Fibroblast of lung (primary cell): ENCODE measurements at places on chromosomes 3 and 15. TPM values are rescaled to one million over a fixed set of nuclear protein-coding genes. Genes with fewer than 3 reads are reported as not detected.

GP9 gene
- total RNA-seq: not detected in 2 replicates

MASP1 gene
- total RNA-seq: 56.2 and 328 TPM in 2 replicates

MUC4 gene
- not detected in 2 replicates for total RNA-seq

MED12L gene
- total RNA-seq: 4.3 and 4.9 TPM in 2 replicates

POPDC2 gene
- 0.17 and 0.26 TPM in 2 replicates for total RNA-seq

TMEM266 gene
- 0.26 and 0.33 TPM in 2 replicates for total RNA-seq

SLC22A14 gene
- total RNA-seq: under 0.01 and 0.17 TPM in 2 replicates

SAXO2 gene
- total RNA-seq: 0.66 and 1.8 TPM in 2 replicates

MST1 gene
- total RNA-seq: 5.1 and 6.6 TPM in 2 replicates

CAND2 gene
- 12.1 and 16.7 TPM in 2 replicates for total RNA-seq

GHSR gene
- not detected in 2 replicates for total RNA-seq

GRCh38 chr3:50226888-50227389 lies 9.1 kb upstream of the GNAI2 start:
- peak; percentile 49 for DNase-seq
- peaks cover 9% of the 10 kb centered on the region for H3K4me1 ChIP-seq
- peaks cover 4% of the 10 kb centered on the region for H3K27me3 ChIP-seq

DNA sequence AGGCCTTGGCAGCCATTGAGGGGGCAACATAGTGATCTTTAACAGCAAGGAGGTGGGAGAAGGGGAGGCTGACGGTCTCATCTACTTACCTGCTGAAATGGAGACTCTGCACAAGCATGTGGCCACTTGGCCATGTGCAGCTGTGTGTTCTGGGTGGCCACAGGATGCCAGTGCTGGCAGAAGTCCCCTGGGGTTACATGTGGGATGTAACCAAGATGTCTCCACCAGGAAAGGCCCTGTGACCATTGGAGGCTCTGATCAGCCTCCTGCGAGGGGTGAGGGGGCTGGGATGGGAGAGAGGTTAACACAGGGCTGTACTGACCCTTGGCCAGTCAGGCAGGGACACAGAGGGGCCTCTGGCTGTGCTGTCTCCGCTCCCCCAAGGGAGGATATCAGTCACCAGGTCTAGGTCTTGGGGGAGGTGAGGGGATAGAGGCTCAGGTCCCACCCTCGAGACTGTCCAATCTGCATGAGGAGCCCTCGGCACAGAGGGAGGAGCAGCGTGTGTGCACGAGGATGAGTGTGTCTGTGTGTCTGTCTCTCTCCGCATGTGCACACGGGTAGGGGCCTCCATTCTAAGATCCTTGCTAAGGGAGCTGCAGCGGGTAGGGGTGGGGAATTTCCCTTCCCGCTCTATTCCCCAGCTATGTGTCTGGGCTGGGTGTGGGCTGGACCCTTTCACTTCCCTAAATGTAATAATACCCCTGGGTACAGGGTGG lies 19.5 kb downstream of the PRKCD start:
- peaks cover 20% of the 10 kb centered on the region for H3K36me3 ChIP-seq
- no peaks in the 10 kb centered on the region for H3K27me3 ChIP-seq
- H3K4me3 ChIP-seq: no peak overlapping the region
- H3K27ac ChIP-seq: no peak overlapping the region

DNA sequence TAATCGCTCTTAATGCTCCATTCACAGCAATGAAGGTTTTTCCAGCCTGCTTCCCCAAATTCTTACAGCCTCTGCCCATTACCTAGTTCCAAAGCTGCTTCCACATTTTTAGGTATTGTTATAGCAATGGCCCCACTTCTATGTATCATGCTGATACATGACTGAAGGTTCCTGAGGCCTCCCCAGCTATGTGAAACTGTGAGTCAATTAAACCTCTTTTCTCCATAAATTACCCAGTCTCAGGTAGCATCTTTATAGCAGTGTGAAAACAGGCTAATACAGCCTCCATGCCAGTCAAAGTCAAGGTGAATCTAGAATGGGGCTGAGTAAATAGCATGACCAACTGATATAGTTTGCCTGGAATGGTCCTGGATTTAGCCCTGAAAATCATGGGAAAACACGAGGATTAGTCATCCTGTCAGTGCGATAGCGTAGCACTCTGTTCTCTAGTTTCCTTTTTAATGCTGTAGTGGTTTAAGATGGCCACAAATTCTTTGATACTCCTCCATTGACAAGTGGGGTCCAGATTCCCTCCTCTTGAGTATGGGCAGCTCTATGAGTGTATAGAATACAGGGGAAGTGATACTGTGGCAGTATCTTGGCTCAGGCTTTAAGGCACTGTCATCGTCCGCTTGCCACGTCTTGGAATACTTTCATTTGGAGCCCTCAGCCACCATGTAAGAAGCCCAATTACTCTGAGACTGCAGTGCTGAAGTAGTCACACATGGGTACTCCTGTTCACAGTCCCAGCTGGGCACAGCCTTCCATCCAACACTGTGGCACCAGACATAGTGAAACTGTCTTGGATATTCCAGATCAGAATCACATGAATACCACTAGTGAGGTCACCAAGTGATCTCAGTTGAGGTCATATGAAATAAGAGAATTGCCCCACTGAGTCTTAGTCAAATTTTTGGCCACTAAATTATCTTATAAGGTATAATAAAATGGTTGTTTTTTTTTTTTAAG lies 94.0 kb upstream of the PLCL2 start:
- H3K36me3 ChIP-seq: no peaks in the 10 kb centered on the region
- no peak for DNase-seq
- H3K4me3 ChIP-seq: no peak overlapping the region
- H3K27me3 ChIP-seq: no peaks in the 10 kb centered on the region
- H3K27ac ChIP-seq: no peak overlapping the region

GRCh38 chr15:31307270-31308184 lies 19.1 kb upstream of the KLF13 start:
- no peak overlapping the region for H3K4me3 ChIP-seq
- no peaks in the 10 kb centered on the region for H3K4me1 ChIP-seq

GRCh38 chr3:87309601-87310000 lies 33.2 kb upstream of the POU1F1 start:
- no peaks in the 10 kb centered on the region for H3K36me3 ChIP-seq
- no peaks in the 10 kb centered on the region for H3K4me1 ChIP-seq
- no peaks in the 10 kb centered on the region for H3K27me3 ChIP-seq

DNA sequence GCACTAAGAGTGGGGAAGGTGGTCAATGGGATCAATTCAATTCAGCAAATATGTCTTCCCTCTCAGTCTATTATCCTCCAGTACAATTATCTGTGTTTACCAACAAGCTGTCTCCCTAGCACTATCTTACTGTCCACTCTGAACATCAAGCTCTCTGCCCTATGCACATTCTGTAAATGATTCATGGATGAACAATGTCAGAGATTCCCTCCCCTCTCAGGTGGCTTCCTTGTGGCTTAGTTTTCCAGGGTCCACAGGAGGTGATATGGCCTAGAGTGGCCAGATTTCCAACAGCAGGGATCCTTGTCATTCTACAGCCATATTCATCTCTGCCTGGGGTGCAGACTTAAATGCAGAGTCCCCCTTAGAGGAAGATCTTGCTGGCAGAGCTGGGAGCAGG lies 225.1 kb downstream of the UACA start:
- H3K4me3 ChIP-seq: no peak overlapping the region
- H3K27me3 ChIP-seq: peaks cover 39% of the 10 kb centered on the region
- no peaks in the 10 kb centered on the region for H3K4me1 ChIP-seq
- H3K36me3 ChIP-seq: no peaks in the 10 kb centered on the region

- DNase-seq: no peak
- no peak overlapping the region for H3K27ac ChIP-seq
- no peak overlapping the region for H3K4me3 ChIP-seq
- H3K36me3 ChIP-seq: no peaks in the 10 kb centered on the region
- no peaks in the 10 kb centered on the region for H3K27me3 ChIP-seq
- no peaks in the 10 kb centered on the region for H3K4me1 ChIP-seq
Measured at GRCh38 chr3:1318296-1319005, 225.6 kb downstream of the CNTN6 start.

GRCh38 chr15:67520321-67521028 lies 456 bp upstream of the C15orf61 start:
- H3K4me3 ChIP-seq: peak overlapping the region; percentile 65
- no peaks in the 10 kb centered on the region for H3K36me3 ChIP-seq
- no peaks in the 10 kb centered on the region for H3K27me3 ChIP-seq
- peaks cover 5% of the 10 kb centered on the region for H3K4me1 ChIP-seq

- H3K27ac ChIP-seq: no peak overlapping the region
- DNase-seq: no peak
- no peaks in the 10 kb centered on the region for H3K36me3 ChIP-seq
- H3K4me1 ChIP-seq: no peaks in the 10 kb centered on the region
- no peaks in the 10 kb centered on the region for H3K27me3 ChIP-seq
Measured at GRCh38 chr3:40847551-40847992, 322.8 kb downstream of the ZNF621 start.

DNA sequence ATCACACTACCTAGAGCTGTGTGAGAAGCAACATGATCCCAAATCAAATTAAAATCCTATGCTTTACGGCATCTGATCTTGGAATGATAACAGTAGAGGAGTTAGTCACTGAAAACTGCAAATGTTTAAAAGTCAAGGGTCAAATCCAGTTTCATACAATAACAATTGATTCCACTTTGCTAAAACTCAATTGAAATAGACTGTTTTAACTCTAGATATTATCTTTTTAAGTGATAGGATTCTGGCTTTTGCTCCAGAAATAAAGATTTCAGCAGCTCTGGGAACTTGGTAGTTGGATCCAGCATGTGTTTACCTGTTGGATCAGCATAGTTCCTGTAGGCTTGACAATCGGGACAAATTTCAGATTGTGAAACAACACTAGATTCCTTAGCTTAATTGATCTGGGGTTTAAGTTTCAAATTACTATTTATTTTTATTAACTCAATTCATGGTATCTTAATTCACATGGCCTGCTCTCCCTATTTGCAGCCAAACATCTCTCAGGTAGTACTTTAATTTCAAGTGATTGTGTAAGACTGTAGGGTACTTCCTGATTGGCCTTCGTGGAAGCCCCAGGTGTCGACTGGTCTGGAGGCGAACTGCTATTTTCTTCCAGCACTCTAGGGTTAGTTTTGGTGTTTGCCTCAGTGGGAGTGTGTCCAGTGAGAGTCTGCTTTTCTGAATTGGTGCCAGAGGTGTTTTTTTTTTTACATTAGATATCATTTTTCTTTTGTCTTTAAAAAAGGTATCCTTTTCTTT lies 16.6 kb downstream of the NFKBIZ start:
- no peak overlapping the region for H3K27ac ChIP-seq
- no peak for DNase-seq
- H3K4me1 ChIP-seq: peaks cover 2% of the 10 kb centered on the region
- no peak overlapping the region for H3K4me3 ChIP-seq

GRCh38 chr15:63013052-63013808 lies 29.3 kb upstream of the TPM1 start:
- no peak overlapping the region for H3K4me3 ChIP-seq
- no peaks in the 10 kb centered on the region for H3K27me3 ChIP-seq
- H3K4me1 ChIP-seq: peaks cover 28% of the 10 kb centered on the region

GRCh38 chr3:4336850-4337546 lies 33.8 kb downstream of the SETMAR start:
- no peaks in the 10 kb centered on the region for H3K4me1 ChIP-seq
- no peak overlapping the region for H3K27ac ChIP-seq
- H3K4me3 ChIP-seq: no peak overlapping the region

GRCh38 chr15:45458746-45459403 lies 63.7 kb downstream of the SLC30A4 start:
- H3K27me3 ChIP-seq: no peaks in the 10 kb centered on the region
- H3K4me3 ChIP-seq: peak overlapping the region; percentile 72
- DNase-seq: peak; percentile 58
- H3K36me3 ChIP-seq: no peaks in the 10 kb centered on the region
- H3K4me1 ChIP-seq: peaks cover 20% of the 10 kb centered on the region
- no peak overlapping the region for H3K27ac ChIP-seq

- H3K27me3 ChIP-seq: no peaks in the 10 kb centered on the region
- no peak overlapping the region for H3K4me3 ChIP-seq
- H3K4me1 ChIP-seq: no peaks in the 10 kb centered on the region
- no peak for DNase-seq
Measured at GRCh38 chr3:144287001-144287400, 315.4 kb downstream of the DIPK2A start.

DNA sequence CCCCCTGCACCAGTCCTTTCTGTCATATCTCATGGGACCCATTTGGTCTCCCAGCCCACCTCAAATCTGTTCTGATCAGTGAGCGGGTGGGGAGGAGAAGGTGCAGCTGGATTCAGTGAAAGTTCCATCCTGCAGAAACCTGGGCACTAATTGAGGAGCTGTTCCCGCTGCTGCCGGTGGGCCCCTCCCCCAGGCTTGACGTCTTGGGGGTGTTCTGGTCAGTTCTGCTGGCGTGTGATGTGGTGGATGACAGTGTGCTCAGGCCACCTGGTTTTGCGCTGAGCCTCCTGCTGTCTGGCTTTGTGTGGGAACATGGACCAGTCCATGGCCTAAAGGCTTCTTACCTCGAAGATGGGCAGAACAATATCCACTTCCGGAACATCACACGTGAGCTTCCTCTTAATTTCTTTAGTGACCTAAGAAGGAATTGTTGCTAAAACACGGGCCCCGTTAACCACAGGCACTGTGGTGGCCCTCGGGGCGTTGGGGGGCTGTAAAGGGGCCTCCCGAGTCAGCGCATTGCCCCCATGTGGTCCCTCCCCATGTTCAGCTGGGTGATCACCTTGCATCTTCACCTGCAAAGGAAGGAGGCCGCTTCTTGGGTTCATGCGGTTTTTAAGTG lies 59.7 kb downstream of the RGMA start:
- peak overlapping the region; percentile 81 for H3K27ac ChIP-seq
- no peak overlapping the region for H3K4me3 ChIP-seq
- H3K27me3 ChIP-seq: no peaks in the 10 kb centered on the region
- peaks cover 15% of the 10 kb centered on the region for H3K4me1 ChIP-seq
- peaks cover 16% of the 10 kb centered on the region for H3K36me3 ChIP-seq

DNA sequence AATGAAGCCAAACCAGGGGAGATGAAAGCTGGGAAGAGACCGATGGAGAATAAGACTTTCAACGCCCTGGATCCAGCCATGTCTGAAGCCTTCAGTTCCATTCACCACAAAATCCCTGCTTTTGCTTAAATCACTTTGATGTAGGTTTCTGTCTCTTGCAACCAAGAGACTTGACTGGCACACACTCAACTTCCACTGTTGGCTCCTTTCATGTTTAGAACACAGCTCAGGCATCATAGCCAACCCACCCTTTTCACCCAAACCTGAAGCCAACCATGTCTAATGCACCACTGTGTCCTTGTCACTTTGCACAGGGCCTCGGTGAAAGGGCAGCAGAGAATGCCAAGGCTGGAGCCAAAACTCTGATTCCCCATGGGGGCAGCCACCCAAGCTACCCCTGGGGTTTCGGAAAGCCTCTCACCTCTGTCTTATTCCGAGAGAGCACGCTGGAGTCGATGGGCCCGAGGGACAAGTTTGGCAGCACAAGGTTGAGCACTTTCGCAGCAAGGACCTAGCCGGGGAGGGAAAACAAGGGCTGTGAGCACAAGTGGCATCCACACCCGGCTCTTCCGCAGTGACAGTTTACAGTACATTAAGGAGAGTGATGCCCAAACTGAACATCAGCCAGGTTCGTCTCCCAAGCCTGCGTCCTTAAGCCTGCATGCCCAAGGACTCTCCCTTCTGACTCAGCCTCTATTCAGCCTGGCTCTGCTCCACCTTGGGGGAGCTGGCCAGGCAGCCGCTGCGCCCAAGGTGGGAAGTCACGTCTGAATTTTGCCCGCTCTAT lies 37.6 kb downstream of the ABTB1 start:
- peaks cover 6% of the 10 kb centered on the region for H3K36me3 ChIP-seq
- peak; percentile 48 for DNase-seq
- no peak overlapping the region for H3K27ac ChIP-seq
- H3K27me3 ChIP-seq: no peaks in the 10 kb centered on the region

GRCh38 chr15:83930392-83931212 lies 276.7 kb downstream of the ADAMTSL3 start:
- H3K4me1 ChIP-seq: no peaks in the 10 kb centered on the region
- no peaks in the 10 kb centered on the region for H3K27me3 ChIP-seq
- H3K36me3 ChIP-seq: no peaks in the 10 kb centered on the region
- no peak for DNase-seq
